Activated naive CD8-positive, alpha-beta T cell treated with anti-CD3 and anti-CD28 coated beads, Interleukin-2, amount 10 ng/mL, durations not matched to agents 7 days and 5 days (primary cell): ENCODE measurements at places on chromosomes 2 and 18. TPM values are rescaled to one million over a fixed set of nuclear protein-coding genes. Genes with fewer than 3 reads are reported as not detected.

DNA sequence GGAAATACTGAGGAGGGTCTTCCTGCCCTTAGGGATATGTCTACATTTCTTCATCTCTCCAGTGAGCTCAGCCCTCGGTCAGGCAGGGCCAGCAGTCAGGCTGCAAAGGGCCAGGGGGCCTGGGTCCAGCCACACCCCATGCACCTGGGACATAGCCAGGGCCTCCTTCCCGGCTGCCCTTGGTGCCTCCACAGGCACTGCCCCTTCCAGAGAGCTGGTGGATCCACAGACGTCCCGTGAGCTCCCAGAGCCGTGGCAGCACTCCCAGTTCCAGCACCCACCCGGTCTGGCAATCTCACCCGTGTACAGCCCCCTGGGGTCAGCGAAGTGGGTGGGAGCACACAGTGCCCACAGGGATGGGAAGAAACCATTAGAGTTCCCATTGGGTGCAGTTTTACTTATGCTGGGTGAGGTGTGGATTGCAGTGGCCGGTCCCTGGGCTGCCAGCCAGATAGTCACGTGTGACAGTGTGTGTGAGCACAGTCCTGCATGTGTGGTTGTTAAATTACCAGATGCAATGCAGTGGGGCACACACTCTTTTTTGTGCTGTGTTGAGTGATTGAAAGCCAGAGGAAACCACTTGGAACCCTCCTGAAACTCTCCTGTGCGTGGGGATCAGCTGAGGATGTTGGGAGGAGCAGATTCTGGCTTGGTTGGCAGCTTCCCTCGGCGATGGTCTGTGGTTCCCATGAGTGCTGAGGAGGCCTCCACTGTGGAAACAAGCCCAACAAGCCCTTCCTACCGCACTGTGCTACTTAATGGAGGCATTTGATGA, 131.0 kb downstream of the SNTG2 start:
- H3K4me3 ChIP-seq = no peak overlapping the region
- no peaks in the 10 kb centered on the region for H3K36me3 ChIP-seq
- H3K4me1 ChIP-seq = no peaks in the 10 kb centered on the region
- no peak overlapping the region for H3K27ac ChIP-seq
- DNase-seq = no peak

- no peak overlapping the region for H3K4me3 ChIP-seq
- no peak overlapping the region for H3K27ac ChIP-seq
- peaks cover 8% of the 10 kb centered on the region for H3K27me3 ChIP-seq
- H3K4me1 ChIP-seq = no peaks in the 10 kb centered on the region
- H3K36me3 ChIP-seq = no peaks in the 10 kb centered on the region
Measured at GRCh38 chr2:215140166-215140707, 1.8 kb upstream of the ABCA12 start.

DNA sequence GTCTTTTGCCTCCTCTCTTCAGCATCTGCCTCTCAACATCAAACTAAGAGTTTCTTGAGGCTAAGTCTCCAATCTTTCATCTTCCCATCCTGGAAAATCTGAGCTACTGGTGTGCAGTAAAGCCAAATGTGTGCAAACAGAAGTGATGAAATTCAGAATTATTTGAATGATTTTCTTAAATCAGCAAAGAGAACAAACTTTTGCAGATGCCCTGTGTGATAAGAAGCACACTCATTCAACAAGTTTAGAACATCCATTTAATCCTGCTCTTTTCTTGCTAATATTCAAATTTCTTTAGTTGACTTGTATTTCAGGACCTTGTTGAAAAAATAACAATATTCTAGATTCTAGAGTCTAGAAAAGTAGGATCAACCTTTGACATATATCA, 1374.9 kb upstream of the CELF4 start:
- peak overlapping the region; percentile 89 for H3K27ac ChIP-seq
- no peaks in the 10 kb centered on the region for H3K27me3 ChIP-seq
- no peak overlapping the region for H3K4me3 ChIP-seq
- peaks cover 13% of the 10 kb centered on the region for H3K4me1 ChIP-seq

GRCh38 chr2:231483398-231484329, 19.4 kb upstream of the NCL start:
- H3K27ac ChIP-seq = peak overlapping the region; percentile 91
- peak overlapping the region; percentile 82 for H3K4me3 ChIP-seq
- DNase-seq = peak; percentile 69

GRCh38 chr2:190891889-190892288, 11.3 kb downstream of the GLS start:
- peaks cover 22% of the 10 kb centered on the region for H3K36me3 ChIP-seq
- DNase-seq = no peak

GRCh38 chr2:144470334-144470733, 49.6 kb downstream of the ZEB2 start:
- no peak for DNase-seq
- H3K27me3 ChIP-seq = no peaks in the 10 kb centered on the region
- no peaks in the 10 kb centered on the region for H3K36me3 ChIP-seq

- peaks cover 10% of the 10 kb centered on the region for H3K4me1 ChIP-seq
- peaks cover 14% of the 10 kb centered on the region for H3K36me3 ChIP-seq
- H3K27ac ChIP-seq = no peak overlapping the region
- peak; percentile 13 for DNase-seq
Measured at GRCh38 chr18:48902856-48903601, 47.7 kb downstream of the SMAD7 start.

GRCh38 chr2:197946562-197946961, 142.2 kb downstream of the PLCL1 start:
- DNase-seq = no peak
- H3K4me3 ChIP-seq = no peak overlapping the region
- H3K4me1 ChIP-seq = no peaks in the 10 kb centered on the region
- no peaks in the 10 kb centered on the region for H3K36me3 ChIP-seq
- H3K27me3 ChIP-seq = no peaks in the 10 kb centered on the region

- no peak overlapping the region for H3K4me3 ChIP-seq
- no peaks in the 10 kb centered on the region for H3K4me1 ChIP-seq
- no peak overlapping the region for H3K27ac ChIP-seq
- no peak for DNase-seq
- H3K27me3 ChIP-seq = no peaks in the 10 kb centered on the region
Measured at GRCh38 chr18:33803636-33804035, 225.6 kb downstream of the ASXL3 start.

GRCh38 chr2:219886615-219887014, 259.2 kb downstream of the SLC4A3 start:
- H3K36me3 ChIP-seq = no peaks in the 10 kb centered on the region
- no peak overlapping the region for H3K4me3 ChIP-seq
- H3K27ac ChIP-seq = no peak overlapping the region

DNA sequence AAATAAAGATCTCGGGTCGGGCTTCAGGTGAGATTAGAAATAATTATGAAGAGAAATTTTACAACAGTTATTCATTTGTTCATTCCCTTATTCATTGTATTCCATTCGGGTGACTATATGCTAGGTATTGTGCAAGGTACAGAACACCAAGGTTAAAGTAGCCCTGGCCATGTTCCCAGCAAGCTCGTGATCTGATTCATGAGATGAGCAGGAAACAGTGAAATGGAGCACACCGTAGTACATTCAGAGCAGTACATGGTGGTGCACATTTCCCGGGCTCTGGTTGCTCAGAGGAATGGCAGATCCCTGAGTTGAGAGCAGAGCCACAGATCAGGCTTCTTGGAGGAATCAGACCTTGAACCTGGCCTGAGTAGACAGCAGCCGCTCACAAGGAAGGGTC, 87.7 kb downstream of the PRKRA start:
- peaks cover 10% of the 10 kb centered on the region for H3K27me3 ChIP-seq
- no peak overlapping the region for H3K4me3 ChIP-seq
- DNase-seq = no peak
- no peak overlapping the region for H3K27ac ChIP-seq

- DNase-seq = no peak
- no peaks in the 10 kb centered on the region for H3K4me1 ChIP-seq
- no peak overlapping the region for H3K27ac ChIP-seq
- H3K36me3 ChIP-seq = no peaks in the 10 kb centered on the region
- peaks cover 1% of the 10 kb centered on the region for H3K27me3 ChIP-seq
Measured at GRCh38 chr2:221792971-221793521, 220.9 kb upstream of the EPHA4 start.

DNA sequence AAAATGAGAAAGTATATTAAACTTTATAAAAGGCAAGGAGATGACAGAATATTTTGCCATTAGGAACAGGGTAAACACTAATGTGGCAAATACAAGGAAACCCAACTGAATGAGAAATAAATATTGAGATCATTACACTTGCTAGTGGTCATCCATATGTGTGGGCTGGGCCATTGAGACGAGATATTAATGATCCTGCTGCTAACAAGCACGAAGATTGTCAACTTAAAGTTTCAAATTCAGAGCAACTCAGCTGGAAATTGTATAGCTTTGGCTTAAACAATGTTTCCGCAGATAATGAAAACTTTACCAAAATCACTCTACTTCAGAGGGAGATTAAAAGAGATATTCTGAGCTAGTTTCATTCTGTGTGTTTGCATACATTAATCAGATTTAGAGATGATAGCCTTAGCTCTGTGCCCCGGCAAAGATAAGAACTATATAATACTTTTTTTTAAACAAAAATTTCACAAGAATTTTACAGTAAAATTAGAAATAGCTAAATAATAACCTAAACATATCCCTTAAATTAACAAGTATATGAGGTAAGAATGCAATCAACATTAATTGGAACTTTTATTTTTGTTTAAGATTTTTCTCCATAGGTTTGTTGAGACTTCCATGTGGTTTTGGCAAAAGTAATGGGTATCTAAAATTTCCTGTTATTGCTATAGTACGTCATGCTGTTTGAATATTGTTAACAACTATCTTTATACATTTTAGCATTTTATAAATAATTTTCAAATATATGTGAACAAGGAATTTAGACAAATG, 40.0 kb downstream of the FN1 start:
- no peak overlapping the region for H3K4me3 ChIP-seq
- no peaks in the 10 kb centered on the region for H3K36me3 ChIP-seq
- H3K4me1 ChIP-seq = no peaks in the 10 kb centered on the region
- peaks cover 20% of the 10 kb centered on the region for H3K27me3 ChIP-seq
- no peak overlapping the region for H3K27ac ChIP-seq

DNA sequence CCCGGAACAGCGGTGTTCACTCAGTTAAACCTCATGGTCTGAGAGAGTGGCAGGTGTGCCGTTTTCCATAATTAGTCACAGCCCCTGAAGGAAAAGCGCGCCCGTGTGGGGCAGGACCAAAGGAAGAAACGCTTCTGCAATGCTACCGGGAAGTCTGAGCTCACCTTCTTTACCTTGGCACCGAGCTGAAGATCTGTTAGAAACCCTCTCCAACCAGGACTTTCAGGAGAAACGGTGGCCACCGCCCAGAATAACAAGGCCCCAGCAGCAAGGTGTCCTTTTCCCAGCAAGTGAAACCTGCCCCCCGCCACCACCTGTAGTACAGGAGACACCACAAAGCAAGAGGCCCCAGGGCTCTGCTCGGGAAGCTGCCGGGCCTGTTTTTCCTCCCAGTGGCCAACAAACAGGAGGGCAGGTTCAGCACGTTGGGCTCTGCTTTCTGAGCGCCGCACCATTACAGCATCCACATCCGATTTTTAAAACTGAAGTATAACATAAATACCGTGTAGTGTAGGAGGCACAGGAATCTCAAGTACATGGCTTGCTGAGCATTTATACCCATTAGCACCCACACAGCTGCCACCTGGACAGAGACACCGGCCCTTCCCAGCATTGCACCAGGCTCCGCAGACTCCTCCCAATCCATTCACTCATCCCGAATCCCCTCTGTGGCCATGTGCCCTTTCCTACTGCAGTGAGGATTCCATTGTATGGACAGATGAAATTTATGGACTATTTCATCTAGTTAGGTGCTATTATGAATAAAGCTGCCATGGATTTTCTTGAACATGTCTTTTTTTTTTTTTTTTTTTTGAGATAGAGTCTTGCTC, 121.8 kb upstream of the RIOK3 start:
- H3K36me3 ChIP-seq = peaks cover 29% of the 10 kb centered on the region
- no peaks in the 10 kb centered on the region for H3K4me1 ChIP-seq
- no peak for DNase-seq

GRCh38 chr2:143551971-143552650, 422.9 kb downstream of the ARHGAP15 start:
- peaks cover 30% of the 10 kb centered on the region for H3K36me3 ChIP-seq
- H3K27me3 ChIP-seq = no peaks in the 10 kb centered on the region
- peaks cover 2% of the 10 kb centered on the region for H3K4me1 ChIP-seq
- no peak overlapping the region for H3K27ac ChIP-seq

DNA sequence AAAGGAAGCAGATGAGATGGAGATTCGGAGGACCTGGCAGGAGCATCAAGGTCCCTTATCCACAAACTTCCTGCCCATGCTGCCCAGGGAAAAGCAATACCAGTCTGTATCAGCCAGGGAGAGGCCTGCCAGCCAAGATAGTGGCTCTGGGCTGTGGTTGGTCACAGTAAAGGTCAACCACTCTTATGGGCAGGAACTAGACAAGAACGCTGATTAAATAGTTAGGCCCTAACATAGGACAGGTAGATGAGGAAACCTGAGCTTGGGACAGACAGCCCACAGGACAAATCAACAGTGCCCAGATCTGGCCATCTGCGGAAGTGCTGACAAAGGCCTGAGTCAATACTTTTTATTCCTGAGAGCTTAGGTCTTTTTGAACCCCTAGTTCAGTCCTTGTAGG, 10.7 kb downstream of the PSTPIP2 start:
- H3K4me1 ChIP-seq = peaks cover 5% of the 10 kb centered on the region
- no peak overlapping the region for H3K4me3 ChIP-seq
- no peak for DNase-seq
- peaks cover 2% of the 10 kb centered on the region for H3K36me3 ChIP-seq
- no peaks in the 10 kb centered on the region for H3K27me3 ChIP-seq

DNA sequence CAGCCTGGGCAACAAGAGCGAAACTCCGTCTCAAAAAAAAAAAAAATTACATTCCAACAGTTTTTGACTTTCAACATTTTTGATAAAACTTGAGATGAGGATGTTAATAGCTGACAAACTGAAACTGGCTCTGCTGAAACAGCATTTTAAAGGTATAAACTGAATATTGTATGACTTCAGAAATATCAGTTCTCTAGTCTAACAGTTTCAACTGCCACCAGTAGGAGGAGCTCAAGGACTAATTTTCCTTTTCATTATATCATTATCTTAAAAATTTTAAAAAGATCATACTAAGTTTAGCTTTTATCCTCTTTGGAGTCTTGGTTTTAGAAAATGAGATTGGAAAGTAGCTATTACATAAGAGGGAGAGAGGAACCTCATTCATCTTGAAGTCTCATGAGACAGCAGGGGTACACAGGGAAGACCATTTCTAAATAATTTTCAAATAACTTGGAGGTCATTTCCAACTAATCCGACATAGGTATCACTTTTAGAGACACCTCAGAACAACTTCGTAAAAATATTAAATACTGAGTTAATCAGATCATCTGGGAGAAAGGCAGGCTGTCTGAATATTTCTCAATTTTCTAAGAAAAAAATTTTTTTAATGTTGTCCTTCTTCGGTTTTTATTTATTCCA, 37.6 kb upstream of the MCM6 start:
- no peaks in the 10 kb centered on the region for H3K27me3 ChIP-seq
- DNase-seq = no peak
- H3K4me1 ChIP-seq = peaks cover 11% of the 10 kb centered on the region
- H3K4me3 ChIP-seq = no peak overlapping the region

The SGO2 gene
- total RNA-seq = 35.0 TPM

The SLC39A6 gene
- total RNA-seq = 20.4 TPM

The UGT1A3 gene
- not detected for total RNA-seq

The PAIP2B gene
- total RNA-seq = 4.2 TPM

The SLC14A1 gene
- 3.1 TPM for total RNA-seq

The MEMO1 gene
- total RNA-seq = 43.5 TPM

The CCDC178 gene
- not detected for total RNA-seq

The LYG1 gene
- 2.5 TPM for total RNA-seq
